Smooth muscle cell of the brain vasculature (primary cell): ENCODE measurements at places on chromosomes 11 and 22.

DNA sequence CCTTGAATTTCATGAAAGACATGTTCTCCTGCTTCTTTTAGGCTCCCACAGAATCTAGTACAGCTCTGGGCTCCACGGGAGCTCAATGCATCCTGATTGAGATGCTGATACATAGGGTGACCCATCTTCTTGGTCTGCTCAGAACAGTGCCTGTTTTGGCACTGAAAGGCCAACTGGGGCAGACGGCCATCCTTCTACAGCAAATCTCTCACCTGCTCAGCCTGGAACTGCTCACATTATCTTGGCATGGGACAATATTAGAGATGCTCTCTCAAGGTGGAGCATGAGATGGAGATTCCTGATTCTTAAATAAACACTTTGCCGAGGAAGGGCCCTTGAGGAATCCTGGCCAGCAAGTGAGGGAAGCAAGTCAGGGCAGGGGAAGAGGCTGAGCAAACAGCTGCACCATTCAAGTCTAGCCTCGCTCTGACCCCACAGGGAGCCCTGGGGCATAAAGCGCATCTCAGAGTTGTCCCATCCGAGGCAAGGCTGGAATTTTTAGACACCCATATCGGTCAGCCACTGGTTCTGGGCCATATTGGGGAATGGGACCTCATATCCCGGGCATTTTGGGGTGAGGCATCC, 58.4 kb upstream of the CSNK2A3 start:
- DNase-seq, result no peak

DNA sequence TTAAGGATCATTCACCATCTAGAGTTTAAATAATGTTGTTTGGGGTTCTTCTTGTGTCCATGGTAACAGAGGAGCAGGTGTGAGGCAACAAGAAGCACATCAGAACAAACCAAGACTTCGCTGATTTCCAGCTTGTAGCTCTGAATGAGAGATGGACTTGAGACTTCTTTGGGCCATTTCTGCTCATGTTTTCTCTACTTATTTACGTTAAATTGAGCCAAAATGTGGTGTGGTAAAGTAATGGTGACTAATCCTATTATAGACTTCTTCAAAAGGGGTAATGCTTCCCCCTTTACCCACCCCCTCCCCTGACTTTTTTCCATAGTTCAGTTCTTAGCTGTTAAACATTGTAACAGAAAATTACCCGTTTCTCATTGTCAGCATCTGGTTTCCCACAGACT, 65.2 kb downstream of the CSTPP1 start:
- DNase-seq, result no peak

DNA sequence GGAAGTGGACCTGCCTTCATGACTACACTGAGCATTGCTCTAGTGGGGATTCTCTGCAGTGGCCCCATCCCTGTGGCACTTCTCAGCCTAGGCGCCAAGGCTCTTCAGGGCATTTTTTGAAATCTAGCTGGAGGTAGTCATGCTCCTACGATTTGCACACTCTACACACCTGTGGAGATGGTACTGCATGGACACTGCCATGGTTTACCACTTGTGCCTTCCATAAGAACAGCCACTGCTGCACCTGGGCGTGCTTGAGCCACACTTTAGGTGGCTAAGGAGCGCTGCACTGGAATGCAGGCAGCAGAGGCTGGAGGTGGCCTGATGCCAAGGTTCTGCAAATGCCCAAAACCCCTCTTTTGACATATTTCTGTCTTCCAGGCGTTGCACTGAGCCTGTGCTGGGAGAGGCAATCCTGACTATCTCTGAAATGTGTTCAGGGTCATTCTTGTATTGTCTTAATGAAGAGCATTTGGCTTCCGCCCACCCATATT, 24.3 kb downstream of the IZUMO1R start:
- no peak for DNase-seq

GRCh38 chr11:17629113-17629512, 82.1 kb downstream of the OTOG start:
- no peak for DNase-seq

- no peak for DNase-seq
Observed at GRCh38 chr11:10611979-10612862, 43.8 kb upstream of the LYVE1 start.

GRCh38 chr11:15901054-15901453, 455.3 kb downstream of the SOX6 start:
- DNase-seq, result no peak

DNA sequence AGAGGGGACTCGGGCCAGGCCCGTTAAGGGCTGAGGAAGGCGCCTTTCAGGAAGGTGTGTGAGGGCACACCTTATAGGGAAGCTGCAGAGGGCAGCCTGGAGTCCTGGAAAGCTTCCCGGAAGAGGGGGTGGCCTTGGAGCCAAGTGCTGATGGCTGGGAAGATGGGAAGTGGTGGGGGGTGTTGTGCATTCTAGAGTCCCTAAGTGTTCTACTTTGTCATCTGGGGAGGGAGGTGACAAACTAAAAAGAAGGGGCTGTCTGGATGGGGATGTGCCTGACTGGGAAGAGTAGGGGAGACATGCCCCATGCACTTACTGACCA, 6.8 kb downstream of the ZDHHC8 start:
- no peak for DNase-seq

- DNase-seq, result no peak
Observed at GRCh38 chr11:73274722-73275380, 2.7 kb downstream of the P2RY6 start.

- no peak for DNase-seq
Observed at GRCh38 chr11:561148-562003, 606 bp downstream of the RASSF7 start.

DNA sequence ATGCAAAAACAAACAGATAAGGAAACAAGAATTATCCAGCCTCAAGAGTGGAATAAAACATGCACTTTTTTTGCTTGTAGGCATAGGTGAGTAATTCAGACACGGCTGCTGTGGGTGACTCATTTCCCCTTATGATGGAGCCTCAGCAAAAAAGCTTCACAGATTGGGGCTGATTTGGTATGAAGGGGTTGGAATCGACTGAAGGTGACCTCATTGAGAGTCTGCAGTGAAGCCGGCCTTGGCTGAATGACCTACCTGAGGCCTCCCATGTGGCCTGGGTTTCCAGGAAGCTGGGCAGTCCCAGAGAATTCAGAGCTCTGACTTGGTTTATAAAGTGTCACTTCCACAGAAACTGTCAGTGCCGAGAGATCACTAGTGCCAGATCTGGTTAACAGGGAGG, 34.2 kb upstream of the VPREB1 start:
- DNase-seq, result no peak

- DNase-seq, result no peak
Observed at GRCh38 chr22:39311592-39312400, 7.6 kb downstream of the RPL3 start.

GRCh38 chr11:45930951-45931570, 8.6 kb downstream of the LARGE2 start:
- no peak for DNase-seq

DNA sequence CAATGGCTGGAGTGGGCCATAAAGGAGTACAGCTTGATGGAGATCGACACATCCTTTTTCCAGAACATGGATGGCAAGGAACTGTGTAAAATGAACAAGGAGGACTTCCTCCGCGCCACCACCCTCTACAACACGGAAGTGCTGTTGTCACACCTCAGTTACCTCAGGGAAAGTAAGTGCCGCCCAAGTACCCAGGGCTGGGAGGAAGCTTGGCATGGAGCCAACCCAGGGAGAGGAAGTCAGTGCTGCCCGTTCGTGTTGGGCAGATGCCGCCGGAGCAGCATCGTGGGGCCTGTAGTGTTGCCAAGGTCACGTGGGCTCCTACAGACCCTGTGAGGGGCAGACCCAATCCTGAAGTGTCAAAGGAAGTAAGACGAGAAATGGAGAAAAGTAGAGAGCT, 78.9 kb downstream of the FLI1 start:
- DNase-seq, result no peak

DNA sequence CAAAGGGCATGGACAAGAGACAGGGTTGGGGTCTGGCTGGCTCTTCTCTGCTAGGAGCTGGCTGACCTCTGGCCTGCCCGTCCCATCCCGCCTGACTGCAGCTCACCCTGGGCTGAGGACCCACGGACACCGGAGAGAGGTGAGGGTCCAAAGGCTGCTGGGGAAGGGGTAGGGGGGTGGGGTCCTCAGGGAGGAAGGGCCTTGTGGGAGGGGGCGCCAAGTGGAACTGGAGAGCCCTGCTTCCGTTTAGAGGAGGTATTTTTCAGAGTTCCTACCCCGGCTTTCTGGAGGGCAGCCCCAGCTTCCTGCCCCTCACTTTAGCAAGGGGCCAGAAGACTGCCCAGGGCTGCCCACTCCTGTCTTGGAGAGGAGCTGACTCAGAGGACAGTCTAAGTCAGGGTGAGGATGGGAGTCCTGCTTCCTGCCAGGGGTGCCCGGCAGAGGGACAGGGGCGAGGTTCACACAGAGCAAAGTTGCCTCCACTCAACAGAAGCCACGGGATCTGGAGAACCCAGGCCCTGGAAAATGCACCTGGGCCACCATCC, 7.1 kb downstream of the LARGE2 start:
- no peak for DNase-seq

DNA sequence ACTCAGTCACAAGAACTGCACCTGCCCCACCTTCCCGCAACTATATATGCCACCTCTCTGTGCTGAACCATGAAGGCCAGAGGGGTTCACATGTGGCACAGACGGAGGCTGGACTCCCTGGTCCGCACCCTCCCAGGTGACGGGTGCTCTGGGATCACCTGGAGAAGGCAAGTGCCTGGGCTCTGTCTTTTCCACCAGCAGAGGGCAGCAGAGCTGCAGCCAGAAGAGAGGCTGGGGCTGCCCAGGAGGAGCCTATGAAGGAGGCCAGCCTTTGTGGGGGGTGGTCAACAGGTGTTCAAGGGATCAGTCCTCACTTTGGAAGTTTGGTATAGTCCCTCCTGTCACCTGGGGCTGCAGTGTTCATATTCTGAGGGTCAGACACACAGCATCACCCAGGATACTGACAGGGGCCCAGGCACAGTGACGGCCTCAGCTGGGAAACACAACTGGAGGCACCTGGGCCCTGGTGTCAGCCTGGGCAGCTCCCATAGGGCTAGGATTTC, 39.2 kb upstream of the IGLL5 start:
- peak; percentile 13 for DNase-seq

GRCh38 chr22:47196881-47197772, 434.7 kb downstream of the TBC1D22A start:
- no peak for DNase-seq

DNA sequence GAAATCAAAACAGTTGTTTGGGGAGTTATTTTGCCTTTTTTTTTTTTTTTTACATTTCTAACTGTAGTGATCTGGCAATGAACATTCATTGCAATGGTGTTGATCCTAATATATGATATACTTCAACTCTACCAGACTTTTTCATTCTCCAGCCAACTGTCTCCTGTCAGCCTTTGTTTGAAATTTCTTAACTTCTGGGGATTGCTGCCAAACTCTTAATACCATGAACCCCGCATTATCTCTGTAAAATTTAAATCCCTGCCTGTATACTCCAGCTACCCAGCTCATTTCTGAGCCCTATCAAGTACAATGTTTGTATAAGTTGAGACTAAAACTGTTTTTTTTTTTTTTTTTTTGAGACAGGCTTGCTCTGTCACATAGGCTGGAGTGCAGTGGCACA, 280.7 kb downstream of the TTC28 start:
- no peak for DNase-seq

DNA sequence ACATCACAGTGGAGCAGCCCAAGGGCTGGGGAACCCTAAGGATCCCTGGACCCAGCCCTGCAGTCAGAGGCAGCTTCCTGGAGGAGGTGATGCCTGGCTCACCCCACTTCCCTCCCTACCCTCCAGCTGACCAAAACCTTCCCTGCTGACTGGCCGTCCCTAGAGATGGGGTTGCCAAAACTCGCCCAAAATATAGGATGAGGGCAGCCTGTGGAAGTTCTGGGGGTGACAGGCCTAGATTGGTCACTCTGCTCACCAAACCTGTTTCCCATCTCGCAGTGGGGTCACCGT, 35.0 kb upstream of the PPARA start:
- DNase-seq, result no peak

GRCh38 chr11:27429761-27430393, 42.7 kb downstream of the LGR4 start:
- DNase-seq, result peak; percentile 7

DNA sequence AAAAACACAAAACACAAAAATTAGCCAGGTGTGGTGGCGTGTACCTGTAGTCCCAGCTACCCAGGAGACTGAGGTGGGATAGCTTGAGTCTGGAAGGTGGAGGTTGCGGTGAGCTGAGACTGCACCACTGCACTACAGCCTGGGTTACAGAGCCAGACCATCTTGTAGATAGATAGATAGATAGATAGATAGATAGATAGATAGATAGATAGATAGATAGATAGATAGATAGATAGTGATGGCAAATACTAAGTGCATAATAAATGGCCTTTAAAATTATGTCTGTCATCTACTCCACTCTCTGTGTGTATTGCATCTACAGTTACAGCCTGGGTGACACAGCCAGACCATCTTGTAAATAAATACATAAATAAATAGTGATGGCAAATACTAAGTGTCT, 56.0 kb upstream of the CHRM4 start:
- DNase-seq, result no peak

GRCh38 chr11:67320691-67321090, 17.4 kb downstream of the SSH3 start:
- DNase-seq, result no peak

DNA sequence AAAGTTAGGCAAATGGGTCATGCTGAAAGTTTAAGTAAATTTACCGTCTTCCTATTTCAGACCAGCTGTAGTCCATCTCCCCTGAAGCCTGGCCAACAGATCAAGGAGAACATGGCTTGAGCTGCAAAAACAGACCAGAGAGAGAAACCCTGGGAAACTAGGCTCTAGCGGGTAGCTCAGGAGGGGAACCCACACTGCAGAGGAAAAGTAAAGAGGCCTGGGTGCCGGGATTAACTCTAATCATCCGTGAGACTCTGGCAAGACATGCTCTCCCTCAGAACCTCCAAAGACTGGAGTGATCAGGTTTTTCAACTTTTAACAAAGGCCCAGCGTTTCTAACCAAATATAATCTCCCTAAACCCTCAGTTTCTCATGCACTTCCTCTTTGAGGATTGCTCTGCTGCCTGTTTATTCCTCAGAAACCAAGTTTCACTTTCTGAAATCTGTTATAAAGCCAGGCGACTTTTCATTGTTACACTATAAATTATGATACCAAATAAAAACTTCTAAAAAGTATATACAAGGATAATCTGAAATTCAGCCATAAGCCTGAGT, 67.5 kb downstream of the GAB2 start:
- no peak for DNase-seq

GRCh38 chr11:32297611-32298011, 137.7 kb downstream of the WT1 start:
- no peak for DNase-seq

DNA sequence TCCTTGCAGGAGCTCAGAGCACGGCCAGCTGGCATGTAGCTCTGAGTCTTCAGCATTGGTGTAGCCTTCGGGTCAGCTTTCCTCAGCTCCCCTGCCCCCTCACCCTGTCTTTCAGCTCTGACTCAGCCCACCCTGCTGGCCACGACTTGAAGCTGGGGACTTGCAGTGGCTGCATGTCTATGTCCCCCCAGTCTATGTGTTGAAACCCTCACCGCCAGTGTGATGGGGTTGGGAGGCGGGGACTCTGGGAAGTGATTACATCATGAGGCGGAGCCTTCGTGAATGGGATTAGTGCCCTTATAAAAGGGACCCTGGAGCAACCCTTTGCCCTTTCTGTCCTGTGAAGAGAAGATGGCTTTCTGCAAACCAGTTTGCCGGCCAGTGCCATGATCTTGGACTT, 111.1 kb downstream of the CTTN start:
- no peak for DNase-seq
